ENCODE measurements at places on chromosomes 1 and 21. TPM values are rescaled to one million over a fixed set of nuclear protein-coding genes. Genes with fewer than 3 reads are reported as not detected.

DNA sequence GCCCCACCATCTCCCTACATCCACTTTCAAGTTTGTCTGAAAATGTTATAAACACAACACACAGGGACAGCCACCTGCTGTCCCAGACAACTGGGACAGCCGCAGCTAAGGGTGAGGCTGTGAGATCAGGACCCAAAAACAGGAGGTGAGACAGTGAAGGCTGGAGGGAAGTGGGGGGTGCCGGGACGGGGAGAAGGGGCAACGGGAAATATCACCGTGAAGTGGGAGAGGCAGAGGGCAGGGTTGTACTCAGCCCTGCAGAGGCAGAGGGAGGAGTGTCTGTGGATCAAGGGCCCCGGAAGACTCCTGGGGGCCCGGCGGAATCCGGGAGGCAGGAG, 114.4 kb downstream of the CASZ1 start:
- no peak for DNase-seq

- no peak for DNase-seq
Observed at GRCh38 chr1:7633506-7634245, 137.4 kb upstream of the VAMP3 start.

GRCh38 chr1:20327467-20327866, 36.8 kb downstream of the VWA5B1 start:
- no peak for DNase-seq

GRCh38 chr1:55249646-55250398, 34.7 kb upstream of the USP24 start:
- DNase-seq: no peak

DNA sequence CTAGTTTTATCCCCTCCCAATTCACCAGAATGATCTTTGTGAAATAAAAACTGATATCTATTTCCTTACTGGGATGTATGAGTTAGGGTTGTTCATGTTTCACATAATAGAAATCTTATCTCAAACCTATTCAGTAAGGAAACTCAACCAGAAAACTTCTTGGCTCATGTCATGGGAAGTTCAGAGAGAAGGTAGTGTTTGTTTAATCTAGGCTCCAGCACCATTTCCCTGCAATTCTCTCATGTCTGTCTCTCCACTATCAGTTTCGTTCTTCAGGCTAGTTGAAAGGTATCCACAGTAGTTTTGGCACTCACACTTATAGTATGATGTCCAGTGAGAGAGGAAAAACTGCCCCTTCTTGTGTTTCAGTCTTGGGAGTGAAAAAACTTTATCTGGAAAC, 34.6 kb upstream of the UHMK1 start:
- DNase-seq: no peak

- DNase-seq: no peak
Observed at GRCh38 chr1:154334079-154335024, 9.0 kb downstream of the ATP8B2 start.

DNA sequence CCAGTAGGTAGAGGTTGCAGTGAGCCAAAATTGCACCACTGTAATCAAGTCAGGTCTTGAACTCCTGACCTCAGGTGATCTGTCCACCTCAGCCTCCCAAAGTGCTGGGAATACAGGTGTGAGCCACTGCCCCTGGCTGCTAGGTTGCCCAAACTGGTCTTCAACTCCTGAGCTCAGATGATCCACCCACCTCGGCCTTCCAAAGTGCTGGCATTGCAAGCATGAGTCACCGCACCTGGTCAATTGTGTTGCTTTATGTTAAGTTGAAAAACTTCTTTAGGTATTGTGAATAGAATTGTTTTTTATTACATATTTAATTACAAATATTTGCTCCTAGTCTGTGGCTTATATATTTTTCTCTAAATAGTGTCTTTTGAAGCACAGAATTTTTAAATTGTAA, 80.5 kb downstream of the PRKAB2 start:
- DNase-seq: no peak

GRCh38 chr1:234975941-234976860, 152.4 kb downstream of the TOMM20 start:
- no peak for DNase-seq

DNA sequence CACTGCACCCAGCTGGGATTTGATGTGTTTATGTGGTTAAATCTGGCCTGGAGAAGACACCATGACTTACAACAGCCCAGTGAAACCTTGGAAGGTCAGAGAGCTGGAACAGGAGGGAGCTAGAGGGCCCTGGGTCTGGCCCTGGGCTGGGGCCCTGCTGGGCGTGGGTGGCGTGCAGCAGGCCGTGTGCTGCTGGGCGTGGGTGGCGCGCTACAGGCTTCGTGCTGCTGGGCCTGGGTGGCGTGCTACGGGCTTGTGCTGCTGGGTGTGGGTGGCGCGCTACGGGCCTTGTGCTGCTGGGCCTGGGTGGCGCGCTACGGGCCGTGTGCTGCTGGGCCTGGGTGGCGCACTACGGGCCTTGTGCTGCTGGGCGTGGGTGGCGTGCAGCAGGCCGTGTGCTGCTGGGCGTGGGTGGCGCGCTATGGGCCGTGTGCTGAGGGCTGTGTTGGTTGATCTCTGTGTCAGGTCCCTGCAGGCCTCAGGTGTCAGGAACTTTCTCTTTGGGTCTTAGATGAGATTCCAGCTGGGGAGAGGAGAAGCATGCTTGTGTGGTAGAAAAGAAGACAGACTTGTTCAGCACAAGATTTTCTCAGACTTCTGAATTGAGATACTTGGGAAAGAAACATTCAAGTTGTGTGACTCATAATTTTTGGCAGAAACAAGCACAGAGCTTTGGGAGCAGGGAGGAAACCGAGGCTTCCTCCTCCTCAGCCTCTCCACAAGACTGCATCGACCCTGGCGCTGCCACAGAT, 66.0 kb downstream of the COL18A1 start:
- DNase-seq: peak; percentile 48

The ETV3L gene
- total RNA-seq: not detected

The BRDT gene
- not detected for total RNA-seq

The ADORA3 gene
- 1.9 TPM for total RNA-seq

- no peak for DNase-seq
Observed at GRCh38 chr1:186700722-186701121, 20.5 kb upstream of the PTGS2 start.

DNA sequence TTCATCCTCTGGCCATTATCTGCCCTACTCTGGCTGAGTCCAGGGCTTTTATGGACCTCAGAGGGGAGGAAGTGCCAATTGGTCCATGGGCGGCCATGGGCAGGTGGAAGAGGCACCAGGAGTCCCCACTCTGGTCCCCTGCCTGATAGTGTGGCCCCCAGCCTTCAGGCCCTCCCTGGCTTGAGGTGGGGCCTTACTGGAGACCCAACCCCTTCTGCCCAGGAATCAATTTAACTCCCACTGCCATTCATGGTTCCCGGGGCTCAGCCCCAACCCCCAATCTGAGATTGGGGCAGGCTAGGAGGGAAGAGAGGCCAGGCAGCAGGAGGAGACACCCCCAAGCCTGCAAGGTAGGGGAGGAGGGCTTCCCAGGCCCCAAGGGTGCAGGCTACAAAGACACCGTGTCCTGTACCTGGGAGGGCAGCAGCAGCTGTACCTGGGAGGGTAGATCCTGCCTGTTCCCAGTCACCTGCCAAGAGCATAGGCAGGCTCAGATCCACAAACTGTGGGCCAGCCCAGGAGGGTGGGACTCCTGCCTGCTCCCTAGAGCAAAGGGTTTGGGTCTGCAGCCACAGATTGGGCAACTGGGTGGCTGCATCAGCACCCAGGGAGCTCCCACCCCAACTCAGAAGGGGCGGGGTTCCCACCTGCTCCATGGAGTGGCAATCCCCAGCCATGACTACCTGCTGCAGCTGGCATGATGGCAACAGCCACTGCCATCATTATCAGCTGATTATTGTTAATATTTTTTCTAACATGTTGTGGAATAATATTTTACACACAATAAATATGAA, 1044.1 kb upstream of the B3GALT2 start:
- DNase-seq: no peak

DNA sequence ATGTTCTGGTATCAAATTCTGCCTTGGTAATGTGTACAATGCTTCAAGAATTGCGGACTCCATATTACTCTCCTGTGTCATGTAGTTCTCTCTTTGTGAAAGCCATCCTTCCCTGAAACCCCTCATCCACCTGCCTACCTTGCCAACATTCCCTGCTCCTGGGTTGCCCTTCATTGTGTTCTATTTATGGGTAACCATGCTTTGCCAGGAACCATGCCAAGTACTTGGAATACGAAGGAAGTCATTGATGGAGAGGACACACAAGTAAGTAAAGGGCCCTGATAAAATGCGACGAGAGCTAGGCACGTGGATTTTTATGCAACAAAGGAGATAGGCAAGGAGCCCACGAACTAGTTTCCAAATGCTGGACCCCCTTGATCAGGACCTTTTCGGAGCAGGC, 300.8 kb downstream of the DISC1 start:
- DNase-seq: peak; percentile 70

GRCh38 chr1:207808322-207808705, 56.5 kb downstream of the CD46 start:
- no peak for DNase-seq

DNA sequence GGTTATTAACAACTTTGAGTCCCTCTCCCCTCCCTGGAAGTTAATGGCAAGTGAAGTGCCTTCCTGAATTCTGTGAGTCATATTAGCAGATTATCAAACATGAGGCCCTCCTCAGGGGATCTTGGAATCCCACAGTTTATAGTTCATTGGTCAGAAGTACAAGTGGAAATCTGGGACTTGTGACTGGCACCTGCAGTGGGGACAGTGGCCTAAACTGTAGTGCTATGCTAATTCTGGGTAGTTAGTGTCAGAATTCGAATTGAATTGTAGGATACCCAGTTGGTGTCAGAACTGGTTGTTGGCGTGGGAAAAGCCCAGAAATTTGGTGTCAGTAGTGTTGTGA, 26.2 kb downstream of the ZYG11B start:
- DNase-seq: no peak

GRCh38 chr1:200182701-200183100, 155.2 kb downstream of the NR5A2 start:
- DNase-seq: no peak

The KRTAP12-2 gene
- not detected for total RNA-seq

The ISG20L2 gene
- total RNA-seq: 14.5 TPM

- DNase-seq: no peak
Observed at GRCh38 chr1:17679856-17680255, 75.3 kb upstream of the ACTL8 start.

- DNase-seq: peak; percentile 38
Observed at GRCh38 chr21:36297938-36298572, 21.9 kb upstream of the MORC3 start.

GRCh38 chr1:157700732-157701131, at the start of gene FCRL3:
TSS of gene FCRL3 (minus strand) at chr1:157700769. CDS start at chr1:157700489, 280 bp downstream.
- DNase-seq: no peak

GRCh38 chr1:215360758-215361157, 206.3 kb upstream of the KCTD3 start:
- DNase-seq: no peak

DNA sequence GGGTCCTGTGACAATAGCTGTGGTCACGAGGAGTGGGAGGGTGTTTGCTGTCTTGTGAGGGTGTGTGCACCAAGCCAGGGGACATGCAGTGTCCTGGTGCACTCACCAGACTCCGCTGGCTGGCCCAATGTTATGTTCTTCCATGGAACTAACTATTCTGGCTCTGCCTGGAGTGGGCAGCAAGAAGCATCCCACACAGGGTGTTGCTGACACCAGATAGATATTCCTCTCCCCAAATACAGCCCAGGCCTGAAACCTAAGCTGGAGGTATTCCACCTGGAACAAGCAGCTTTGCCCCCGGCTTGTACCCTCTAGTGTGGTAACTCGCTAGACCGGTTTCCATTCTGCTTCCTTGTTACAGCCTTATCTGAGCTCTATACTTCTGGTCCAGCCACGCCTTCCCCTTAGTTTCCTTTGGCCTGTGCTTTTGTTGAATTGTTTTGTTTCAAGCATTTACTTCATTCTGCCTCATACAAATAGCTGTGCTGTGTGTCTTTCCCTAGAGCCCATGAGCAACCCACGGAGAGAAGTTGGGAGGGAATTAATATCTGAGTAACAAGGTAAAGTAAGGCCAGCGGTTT, 14.7 kb upstream of the LY9 start:
- DNase-seq: no peak

DNA sequence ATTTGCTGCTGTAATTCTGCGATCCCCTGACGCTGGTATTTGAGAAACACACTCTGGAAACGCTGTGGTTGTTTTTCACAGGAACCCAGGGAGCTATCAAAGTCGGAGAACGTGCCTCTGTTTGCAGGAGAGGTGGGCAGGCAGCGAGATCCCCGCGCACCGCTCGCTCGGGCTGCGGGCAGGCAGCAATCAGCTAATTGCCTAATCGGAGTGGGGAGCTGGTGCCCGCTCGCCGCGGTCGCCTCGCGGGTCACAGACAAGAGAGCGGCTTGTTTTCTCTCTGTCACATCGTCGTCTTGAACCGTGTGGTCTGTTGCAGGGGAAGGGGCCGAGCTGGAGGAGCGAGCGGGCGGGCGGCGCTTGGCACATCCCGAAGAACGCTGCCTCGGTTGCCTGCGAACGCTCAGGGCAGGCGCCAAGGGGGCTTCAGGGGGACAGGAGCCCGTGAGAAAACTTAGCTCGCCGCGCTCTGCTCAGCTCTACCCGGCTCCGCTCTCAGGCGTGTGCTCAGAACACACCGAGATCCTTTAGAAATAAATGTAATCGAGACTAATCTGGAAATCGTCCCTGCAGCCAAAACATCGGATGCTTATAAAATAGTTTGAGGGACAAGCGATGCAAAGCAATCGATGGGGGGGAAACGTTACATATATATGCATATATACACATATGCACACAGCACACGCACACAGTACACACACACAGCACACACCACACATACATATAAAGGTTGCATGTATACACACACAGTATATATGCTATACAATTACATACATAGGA, 93.6 kb upstream of the SMYD2 start:
- no peak for DNase-seq

- peak; percentile 52 for DNase-seq
Observed at GRCh38 chr1:28208818-28209441, 23.9 kb downstream of the DNAJC8 start.

The HSD3B1 gene
- total RNA-seq: not detected

GRCh38 chr1:23273450-23274133, 56.3 kb upstream of the HTR1D start:
- no peak for DNase-seq

DNA sequence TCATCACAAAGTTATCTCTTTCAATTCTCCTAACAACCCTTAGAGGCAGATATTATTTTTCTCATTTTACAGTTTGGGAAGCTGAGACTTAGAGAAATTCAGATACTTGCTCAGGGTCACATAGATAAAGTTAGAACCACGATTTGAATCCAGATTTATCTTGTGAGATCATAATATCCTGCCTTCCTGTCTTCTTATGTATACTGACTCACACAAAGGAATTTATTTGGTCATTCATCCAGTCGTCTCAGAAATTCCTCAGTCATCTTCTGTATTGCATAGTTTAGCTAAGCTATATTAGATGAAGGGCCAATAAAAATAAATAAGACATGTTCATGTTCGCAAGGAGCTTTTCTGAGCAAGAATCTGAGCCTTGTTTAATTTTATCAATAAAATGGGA, 35.8 kb upstream of the RUNX1 start:
- DNase-seq: no peak

The MANEAL gene
- 2.2 TPM for total RNA-seq

DNA sequence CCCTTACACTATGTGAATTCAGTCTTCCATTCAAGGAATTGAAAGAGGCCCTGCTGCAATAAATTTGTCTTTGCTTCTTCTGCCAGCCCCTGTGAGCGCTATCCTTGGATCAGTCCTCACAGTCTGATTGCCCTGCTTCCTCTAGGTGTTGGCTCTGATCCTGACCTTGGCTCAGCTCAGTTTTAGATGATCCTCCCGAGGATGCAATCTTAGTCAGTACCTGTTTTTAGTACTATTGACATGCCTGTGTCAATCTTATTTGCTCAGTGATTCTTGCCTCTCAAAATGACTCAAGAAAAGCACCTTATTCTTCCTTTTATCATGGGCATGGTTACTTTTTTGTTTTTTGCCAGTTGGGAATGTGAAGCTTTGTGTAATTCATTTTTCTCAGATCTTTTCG, 101.4 kb upstream of the KCNK1 start:
- DNase-seq: no peak

GRCh38 chr21:34812504-34813265, 143.9 kb downstream of the CLIC6 start:
- no peak for DNase-seq

All from heart right ventricle (tissue), 16 donors.